ENCODE measurements at places on chromosomes 1 and 21.
A peak's percentile ranks its signal among the peaks of the same experiment; 100 is the strongest.

GRCh38 chr1:226476648-226477319, 68.9 kb upstream of the PARP1 start:
- no peak for DNase-seq

DNA sequence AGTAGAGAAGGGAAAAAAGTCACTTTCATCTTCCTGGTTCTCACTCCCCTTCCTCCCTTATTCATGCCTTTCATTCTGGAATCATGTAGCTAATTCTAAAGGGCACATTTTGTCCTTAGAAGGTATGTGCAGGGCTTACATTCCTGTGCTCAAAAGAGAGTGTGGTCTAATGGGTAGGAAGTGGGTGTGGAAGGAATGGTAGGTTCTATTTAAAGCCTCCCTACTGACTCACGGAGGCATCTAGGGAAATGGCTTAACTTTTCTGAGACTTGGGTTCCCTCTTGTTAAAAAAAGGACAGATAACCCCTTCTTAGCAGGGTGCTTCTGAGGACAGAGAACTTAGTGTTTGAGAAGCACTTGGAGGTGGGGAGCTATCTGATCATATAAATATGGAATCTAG, 249.3 kb upstream of the DUSP10 start:
- no peak for DNase-seq

DNA sequence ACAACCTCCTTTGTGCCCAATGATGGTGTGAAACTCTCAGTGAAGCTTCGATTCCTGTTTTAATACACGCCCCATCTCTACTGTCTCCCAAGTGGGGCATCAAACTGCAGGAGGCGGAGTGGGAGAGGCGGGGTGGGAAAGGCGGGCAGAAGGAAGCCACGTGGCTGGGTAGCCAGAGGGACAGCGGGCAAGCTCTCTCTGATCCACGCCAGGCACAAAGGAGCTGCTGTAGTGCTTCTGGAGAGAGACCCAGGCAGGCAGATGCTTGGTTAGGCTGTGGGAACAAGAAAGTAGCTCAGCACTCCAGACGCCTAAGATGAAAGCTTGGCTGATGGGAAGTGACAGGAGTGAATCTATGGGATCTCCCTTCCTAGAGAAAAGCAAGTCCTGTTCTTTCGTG, 25.7 kb downstream of the TRIM67 start:
- no peak for DNase-seq

DNA sequence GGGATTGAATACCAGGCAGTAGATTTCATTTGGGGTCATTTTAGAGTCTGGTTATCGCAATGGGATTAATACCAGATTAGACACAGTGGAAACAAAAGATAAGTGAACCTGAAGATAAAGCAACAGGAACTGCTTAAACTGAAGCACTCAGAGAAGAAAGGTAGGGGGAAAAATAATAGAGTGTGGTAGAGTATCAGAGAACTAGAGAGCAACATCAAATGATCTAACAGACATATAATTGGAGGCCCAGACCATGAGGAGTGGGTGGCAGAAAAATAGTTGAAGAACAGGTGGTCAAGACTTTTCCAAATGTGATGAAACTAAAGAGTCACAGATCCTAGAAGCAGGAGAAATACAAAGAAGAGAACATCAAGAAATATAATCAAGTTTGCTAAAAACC, 484.3 kb downstream of the CAMTA1 start:
- no peak for DNase-seq

DNA sequence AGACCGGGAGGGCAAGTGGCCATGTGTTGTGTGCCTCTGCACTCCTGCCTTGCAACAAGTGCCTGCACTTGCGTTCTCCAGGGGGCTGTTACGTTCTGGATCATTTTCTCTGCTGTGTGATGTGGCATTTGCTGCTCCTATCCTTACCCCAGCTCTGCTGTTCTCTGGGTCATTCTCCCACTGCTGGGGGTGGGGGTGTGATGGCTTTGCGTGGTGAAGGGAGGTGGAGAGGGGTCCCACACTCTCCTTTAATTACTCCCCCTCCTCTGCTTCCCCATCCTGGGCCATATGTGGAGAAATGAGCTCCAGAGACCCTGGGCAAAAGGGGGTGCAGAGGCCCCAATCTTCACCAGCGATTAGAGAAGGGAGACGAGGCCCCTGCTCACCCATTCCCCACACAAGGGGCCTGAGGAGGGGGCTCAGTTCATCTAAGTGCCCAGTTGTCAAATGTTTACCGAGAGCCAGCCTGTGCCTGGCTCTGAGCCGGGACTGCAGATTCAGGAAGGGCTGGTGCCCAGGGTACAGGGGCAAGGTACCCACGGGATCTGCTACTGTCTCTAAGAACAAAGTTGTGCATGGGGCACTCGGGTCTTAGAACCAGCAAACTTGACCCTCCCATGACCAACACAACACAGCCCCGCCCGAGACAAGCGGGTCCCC, 355.4 kb downstream of the PTPRU start:
- DNase-seq: no peak

DNA sequence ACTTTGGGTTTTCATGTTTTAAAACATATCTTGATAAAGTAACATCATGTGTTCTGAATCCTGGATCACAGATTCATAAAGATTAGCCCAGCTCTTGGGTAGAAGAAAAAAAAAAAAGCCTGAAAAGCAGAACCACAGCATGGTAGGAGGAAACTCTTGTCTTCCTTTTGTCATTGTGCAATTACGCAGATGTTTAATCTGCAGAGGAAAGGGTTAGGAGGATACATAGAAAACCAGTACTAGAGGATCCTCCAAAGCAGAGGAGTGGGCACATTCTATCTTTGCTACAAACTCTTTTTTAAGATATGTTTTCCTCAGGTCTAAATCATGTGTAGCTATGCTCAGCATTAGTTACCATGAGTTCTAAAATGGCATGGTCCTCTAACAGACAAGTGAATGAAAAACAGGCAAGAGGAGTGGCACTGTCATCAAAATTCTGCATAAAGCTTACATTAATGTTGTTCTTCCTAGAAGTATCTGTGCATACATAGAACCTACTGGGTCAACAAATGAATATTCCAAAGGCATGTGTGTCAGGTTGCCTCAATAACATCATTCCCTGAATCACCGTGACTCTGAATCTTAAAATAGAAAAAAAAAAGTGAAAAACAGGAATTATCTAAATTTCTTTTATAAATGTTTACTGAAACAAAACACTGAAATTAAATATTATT, 107.0 kb downstream of the NME7 start:
- no peak for DNase-seq

- peak; percentile 58 for DNase-seq
Observed at GRCh38 chr1:166479052-166479631, 312.3 kb upstream of the FAM78B start.

- no peak for DNase-seq
Observed at GRCh38 chr1:69569175-69569541, 1.4 kb downstream of the LRRC7 start.

Measured in NCI-H345 (cell line).